ENCODE measurements at places on chromosomes 1 and 21. TPM values are rescaled to one million over a fixed set of nuclear protein-coding genes. Genes with fewer than 3 reads are reported as not detected.

The RIIAD1 gene
- 13.4 TPM for total RNA-seq

The HCN3 gene
- 22.8 TPM for total RNA-seq

The HPDL gene
- 1.2 TPM for total RNA-seq

The AHDC1 gene
- total RNA-seq: 13.8 TPM

The GLUL gene
- total RNA-seq: 534 TPM

The TNFRSF1B gene
- 3.9 TPM for total RNA-seq

The OR2M3 gene
- 0.46 TPM for total RNA-seq

The BCAN gene
- total RNA-seq: 219 TPM

The S1PR1 gene
- 49.8 TPM for total RNA-seq

The ZBTB8B gene
- total RNA-seq: 16.4 TPM

The RNU1-1 gene
- total RNA-seq: under 0.01 TPM

The MYBPH gene
- total RNA-seq: not detected

The DNASE2B gene
- 0.23 TPM for total RNA-seq
